ENCODE measurements at places on chromosomes 7 and 10.

- H3K4me3 ChIP-seq: no peak overlapping the region
- no peak overlapping the region for H3K27ac ChIP-seq
- no peaks in the 10 kb centered on the region for H3K4me1 ChIP-seq
- no peaks in the 10 kb centered on the region for H3K27me3 ChIP-seq
- no peaks in the 10 kb centered on the region for H3K36me3 ChIP-seq
- no peak for DNase-seq
Measured at GRCh38 chr7:16839646-16840045, 34.8 kb upstream of the AGR2 start.

DNA sequence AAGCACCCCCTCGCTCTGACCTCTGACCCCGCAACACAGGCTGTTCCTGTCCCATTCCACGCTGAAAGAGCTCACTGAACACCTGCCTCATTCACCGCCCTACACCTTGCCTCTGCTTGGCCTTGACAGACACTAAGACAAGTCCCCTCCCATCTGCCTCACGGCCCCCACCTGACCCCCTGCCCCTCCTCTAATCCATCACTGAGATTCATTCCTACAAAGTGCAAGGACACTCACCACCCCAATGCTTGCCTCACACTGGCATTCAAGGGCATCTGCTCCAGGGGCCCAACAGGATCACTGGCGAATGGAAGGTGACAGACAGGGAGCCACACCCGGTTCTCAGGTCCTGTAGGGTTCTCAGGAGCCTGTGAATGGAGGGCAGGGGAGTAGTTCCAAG is 68.1 kb upstream of the NANOS1 start:
- no peak overlapping the region for H3K4me3 ChIP-seq
- no peaks in the 10 kb centered on the region for H3K36me3 ChIP-seq
- no peaks in the 10 kb centered on the region for H3K27me3 ChIP-seq
- H3K4me1 ChIP-seq: peaks cover 24% of the 10 kb centered on the region
- DNase-seq: no peak

DNA sequence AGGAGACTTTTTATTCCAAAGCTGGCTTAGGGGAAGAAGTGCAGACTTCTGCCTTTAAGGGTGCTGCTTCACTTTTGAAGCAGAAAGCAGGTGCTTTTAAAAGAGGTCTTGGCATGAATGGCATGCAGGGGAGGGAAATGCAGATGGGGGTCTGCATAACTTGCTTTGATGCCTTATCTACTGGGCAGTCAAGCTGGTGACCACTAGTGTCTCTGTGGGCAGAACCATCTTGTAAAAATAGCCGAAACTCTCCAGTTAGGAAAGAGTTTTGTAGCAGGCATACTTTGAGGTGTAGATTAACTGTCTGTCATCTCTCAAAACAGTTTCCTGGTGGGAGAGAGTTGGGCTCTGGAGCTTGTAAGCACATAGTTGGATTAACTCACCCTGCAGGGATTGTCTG is 9.9 kb upstream of the CTNNA3 start:
- peaks cover 2% of the 10 kb centered on the region for H3K27me3 ChIP-seq
- H3K36me3 ChIP-seq: no peaks in the 10 kb centered on the region
- no peaks in the 10 kb centered on the region for H3K4me1 ChIP-seq

GRCh38 chr7:139203992-139204391 is 27.0 kb upstream of the UBN2 start:
- DNase-seq: no peak
- H3K4me1 ChIP-seq: no peaks in the 10 kb centered on the region
- no peaks in the 10 kb centered on the region for H3K27me3 ChIP-seq
- H3K27ac ChIP-seq: no peak overlapping the region
- H3K36me3 ChIP-seq: no peaks in the 10 kb centered on the region

GRCh38 chr10:117549100-117549585 is 6.6 kb downstream of the EMX2 start:
- H3K4me1 ChIP-seq: no peaks in the 10 kb centered on the region
- H3K27ac ChIP-seq: no peak overlapping the region
- H3K36me3 ChIP-seq: no peaks in the 10 kb centered on the region
- peaks cover 99% of the 10 kb centered on the region for H3K27me3 ChIP-seq

DNA sequence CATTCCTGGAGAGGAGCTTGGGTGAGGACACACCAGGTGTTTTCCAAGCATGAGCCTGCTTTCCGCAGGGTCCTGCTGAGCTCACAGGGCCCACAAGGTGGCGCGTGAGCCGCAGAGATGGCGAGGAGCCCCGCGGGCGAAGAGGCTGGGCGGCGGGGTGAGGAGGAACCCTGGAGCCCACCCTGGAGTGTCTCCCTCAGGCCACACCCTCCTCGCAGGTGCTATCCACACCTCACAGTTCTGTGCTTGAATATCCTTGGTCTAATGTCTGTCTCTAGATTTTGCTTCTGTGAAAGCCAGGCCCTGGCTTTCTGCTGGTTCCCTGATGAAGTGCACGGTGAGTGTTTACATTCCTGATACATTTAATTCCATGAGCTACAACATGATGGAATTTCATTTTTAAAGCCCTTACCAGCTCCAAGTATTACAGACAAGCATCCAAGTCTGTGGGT is 433.6 kb downstream of the ACTR3B start:
- no peaks in the 10 kb centered on the region for H3K36me3 ChIP-seq
- H3K27me3 ChIP-seq: no peaks in the 10 kb centered on the region
- no peak for DNase-seq
- no peaks in the 10 kb centered on the region for H3K4me1 ChIP-seq
